IMR-90 (cell line): ENCODE measurements at places on chromosomes 2 and 18.

DNA sequence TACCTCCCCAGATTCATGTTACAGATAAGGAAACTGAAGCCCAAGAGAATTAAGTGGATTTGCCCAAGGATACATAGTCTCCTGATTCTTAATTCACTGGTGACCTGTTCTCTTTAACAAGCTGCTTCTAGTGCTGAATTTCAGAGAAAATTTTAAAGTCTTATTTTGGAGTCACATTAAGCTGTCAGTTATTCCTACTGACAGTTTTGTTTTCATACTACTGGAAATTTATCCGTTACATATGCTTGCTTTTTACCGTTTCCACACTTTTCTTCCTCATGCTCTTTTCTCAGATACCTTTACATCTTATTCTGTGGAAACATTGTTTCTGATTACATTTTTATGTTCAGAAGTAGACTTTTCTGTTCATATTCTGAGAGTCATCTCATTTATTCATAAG lies 1.3 kb downstream of the MOB4 start:
- no peak for DNase-seq

GRCh38 chr18:67280486-67281242 lies 235.9 kb downstream of the DSEL start:
- no peak for DNase-seq

DNA sequence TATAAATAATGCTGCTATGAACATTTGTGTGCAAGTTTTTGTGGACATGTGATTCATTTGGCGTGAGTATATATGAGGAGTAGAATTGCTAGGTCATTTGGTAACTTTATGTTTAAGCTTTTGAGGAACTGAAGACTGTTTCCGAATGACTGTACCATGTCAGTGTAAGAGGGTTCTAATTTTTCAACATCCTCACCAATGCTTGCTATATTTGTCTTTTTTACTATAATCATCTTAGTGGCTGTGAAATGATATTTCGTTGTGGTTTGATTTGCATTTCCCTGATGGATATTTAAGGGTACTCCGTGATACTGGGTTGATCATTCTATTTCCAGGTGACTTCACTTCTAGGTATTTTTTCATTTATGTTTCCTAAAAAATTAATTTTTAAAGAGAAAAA lies 241.1 kb downstream of the BCL2 start:
- no peak for DNase-seq

- DNase-seq: no peak
Measured at GRCh38 chr18:45164551-45164950, 450.7 kb upstream of the SLC14A2 start.

- peak; percentile 79 for DNase-seq
Measured at GRCh38 chr2:54949431-54949830, 100.8 kb downstream of the RTN4 start.

DNA sequence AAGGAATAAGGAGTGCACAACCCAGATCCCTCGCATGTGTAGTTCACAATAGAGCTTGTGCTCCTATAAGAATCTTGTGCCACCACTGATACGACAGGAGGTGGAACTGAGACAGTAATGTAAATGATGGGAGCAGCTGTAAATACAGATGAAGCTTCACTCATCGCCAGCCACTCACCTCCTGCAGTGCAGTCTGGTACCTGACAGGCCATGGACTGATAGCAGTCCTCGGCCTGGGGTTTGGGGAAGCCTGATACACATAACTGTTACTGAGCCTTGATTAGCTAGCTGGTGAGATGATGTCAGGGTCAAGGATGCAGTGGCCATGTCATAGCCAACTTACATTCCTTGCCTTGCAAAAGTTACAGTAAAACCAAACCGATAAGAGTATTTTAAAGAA lies 376.6 kb downstream of the NBAS start:
- no peak for DNase-seq

DNA sequence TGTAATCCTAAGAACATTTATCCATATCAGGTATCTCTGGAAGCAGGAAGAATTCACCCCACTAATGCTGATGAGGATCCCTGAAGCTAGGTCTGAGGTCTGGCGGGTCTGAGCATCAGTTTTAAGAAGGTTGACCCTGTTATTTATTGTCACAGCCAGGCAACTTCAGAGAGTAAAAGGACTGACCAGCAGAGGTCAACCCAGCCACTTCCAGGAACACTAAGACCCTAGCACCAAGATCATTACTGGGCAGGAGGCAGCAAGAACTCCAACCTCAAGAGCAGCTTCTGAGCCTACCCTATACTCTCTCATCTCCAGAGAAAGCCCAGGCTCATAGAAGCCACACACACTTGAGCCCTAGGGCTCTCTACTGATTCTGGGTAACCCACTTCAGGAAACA lies 901.4 kb downstream of the DCDC2C start:
- DNase-seq: no peak

GRCh38 chr2:236579746-236580315 lies 10.2 kb downstream of the ACKR3 start:
- DNase-seq: no peak

- peak; percentile 45 for DNase-seq
Measured at GRCh38 chr2:232502911-232503808, 15.5 kb upstream of the ECEL1 start.

GRCh38 chr18:80147037-80147417 lies 38.0 kb downstream of the ADNP2 start:
- no peak for DNase-seq

GRCh38 chr2:118061135-118061955 lies 26.9 kb upstream of the INSIG2 start:
- DNase-seq: peak; percentile 12

GRCh38 chr2:8517850-8518498 lies 163.9 kb upstream of the ID2 start:
- DNase-seq: no peak

DNA sequence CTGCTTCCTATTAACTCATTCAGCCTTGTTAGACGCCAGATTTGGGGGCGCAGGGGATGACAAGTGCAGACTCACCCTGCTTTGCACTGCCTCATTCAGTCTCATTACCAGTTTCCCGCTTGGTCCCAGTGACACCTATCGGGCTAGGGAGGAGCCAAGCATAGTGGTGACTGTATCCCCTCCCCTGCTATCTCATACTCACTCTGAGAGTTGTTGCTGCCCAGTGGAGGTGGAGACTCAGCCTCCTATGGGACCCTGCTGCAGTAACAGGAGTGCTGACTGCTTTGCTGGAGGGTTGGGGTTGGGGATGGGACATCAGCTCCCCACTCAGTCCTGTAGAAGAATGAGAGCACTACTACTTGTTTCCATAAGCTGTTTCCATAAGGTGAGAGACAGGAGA lies 21.3 kb upstream of the PIK3C3 start:
- DNase-seq: no peak

DNA sequence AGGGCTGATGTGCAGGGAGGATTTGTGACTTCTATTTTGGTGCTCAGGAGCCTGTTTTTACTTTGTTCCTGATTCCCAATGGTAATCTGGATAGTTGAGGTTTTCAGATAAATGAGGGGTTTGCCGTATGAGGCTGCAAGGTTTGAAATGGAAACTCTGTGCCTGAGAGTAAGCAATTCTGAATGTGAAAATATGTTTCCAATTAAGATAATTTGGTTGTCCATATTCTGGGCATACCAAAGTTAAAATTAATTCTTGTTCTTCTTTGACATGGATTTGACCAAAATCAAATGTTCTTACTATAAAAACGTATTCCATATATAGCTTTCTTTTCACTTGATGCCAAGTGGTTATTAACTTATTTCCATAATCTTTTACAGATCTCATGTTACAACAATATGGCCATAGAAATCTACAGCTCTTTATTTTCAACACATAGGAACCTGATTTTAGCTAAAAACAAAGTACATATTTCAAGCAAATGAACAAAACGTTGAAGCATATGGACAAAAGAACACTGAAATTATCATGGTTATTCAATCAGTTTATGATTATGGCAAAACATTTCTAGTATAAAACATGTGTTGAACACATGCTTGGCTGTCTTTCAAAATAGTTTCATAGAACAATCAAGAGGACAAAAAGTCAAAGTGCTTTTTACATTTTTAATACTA lies 63.4 kb upstream of the ARHGAP28 start:
- DNase-seq: no peak

- no peak for DNase-seq
Measured at GRCh38 chr18:76412010-76412817, 82.8 kb downstream of the ZNF516 start.

DNA sequence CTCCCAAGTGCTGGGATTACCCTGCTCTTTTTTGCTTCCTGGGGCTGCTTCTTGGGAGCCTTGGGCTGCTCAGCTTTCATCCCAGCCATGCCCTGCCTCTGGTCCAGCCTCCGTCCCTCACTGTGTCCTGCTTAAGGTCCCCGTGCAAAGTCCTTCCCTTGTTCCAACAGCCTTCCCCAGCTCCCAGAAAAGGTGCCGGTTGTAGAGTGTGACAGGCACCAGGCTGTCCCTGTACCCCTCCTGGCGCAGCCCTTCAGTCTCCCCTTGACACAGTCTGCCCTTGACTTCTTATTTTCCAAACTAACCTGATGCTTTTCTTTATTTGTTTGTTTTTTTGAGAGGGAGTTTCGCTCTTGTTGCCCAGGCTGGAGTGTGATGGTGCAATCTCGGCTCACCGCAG lies 20.1 kb upstream of the ALPI start:
- no peak for DNase-seq

- DNase-seq: no peak
Measured at GRCh38 chr2:176080540-176081375, 3.0 kb downstream of the EVX2 start.

GRCh38 chr2:217127744-217128143 lies 267.9 kb upstream of the TNP1 start:
- DNase-seq: peak; percentile 47

GRCh38 chr2:122883849-122884248 lies 1128.4 kb downstream of the TSN start:
- no peak for DNase-seq

- peak; percentile 96 for DNase-seq
Measured at GRCh38 chr2:172084645-172085459, 455 bp upstream of the DLX1 start.

- DNase-seq: no peak
Measured at GRCh38 chr2:88856409-88857135, 165.1 kb downstream of the RPIA start.

DNA sequence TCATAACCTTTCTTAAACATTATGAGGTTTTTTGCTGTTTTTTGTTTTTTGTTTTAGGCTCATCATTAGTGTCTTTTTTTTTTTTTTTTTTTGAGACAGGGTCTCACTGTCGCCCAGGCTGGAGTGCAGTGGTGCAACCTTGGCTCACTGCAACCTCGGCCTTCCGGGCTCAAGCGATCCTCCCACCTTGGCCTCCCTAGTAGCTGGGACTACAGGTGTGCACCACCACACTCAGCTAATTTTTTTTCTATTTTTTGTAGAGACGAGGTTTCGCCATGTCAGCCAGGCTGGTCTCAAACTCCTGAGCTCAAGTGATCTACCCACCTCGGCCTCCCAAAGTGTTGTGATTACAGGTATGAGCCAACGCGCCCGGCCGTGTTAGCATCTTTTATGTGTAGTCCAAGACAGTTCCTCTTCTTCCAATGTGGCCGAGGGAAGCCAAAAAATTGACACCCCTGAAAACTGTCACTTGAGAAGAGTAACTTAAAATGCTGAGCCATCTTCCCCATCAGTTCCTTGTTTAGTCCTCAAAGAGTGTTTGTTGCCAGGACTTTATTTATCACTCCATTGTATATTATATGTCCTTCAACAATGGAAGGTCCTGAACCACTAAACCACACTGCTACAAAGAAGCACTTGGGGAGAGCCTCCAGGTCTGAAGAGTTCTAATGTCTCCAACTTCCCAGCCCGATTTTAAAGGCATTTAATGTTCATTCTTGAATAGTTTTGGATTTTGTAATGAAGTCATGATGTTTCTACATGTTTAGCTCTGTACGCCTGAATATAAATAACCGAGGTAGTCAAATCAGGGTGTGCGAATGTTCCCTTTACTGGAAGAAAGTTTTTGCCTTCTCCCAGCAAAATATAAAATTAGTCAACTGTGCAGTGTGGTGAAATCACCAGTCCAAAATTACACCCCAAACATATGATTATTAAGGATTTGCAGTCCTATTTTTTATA lies 26.4 kb downstream of the ZNF516 start:
- DNase-seq: no peak

- no peak for DNase-seq
Measured at GRCh38 chr18:79819064-79819967, 21.6 kb downstream of the KCNG2 start.

DNA sequence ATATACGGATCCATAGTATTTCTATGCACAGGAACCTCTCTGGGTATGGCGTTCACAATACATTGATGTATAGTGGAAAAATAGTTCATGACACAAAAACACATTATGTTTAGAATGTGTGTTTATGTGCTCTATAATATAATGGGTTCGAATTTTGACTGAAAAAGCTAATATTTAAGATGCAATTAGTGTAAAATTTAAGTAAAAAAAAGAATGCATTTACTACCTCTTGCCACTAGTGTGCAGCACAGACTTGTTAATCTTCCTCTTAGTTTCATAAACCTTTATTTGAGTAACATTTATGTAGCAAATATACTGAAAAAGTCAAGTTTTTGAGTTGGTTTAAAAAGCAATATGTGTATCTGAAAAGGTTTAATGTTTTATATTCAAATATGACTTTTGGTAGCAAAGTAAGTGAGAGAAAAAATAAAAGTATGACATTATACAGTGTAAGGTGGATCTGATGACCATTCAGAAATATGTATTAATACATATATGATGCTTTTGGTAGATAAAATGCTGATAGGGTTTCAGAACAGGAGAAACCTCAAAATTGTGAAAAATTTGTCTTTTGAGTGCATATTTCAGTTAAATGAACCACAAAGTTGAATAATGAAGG lies 49.4 kb downstream of the CCDC102B start:
- peak; percentile 63 for DNase-seq

DNA sequence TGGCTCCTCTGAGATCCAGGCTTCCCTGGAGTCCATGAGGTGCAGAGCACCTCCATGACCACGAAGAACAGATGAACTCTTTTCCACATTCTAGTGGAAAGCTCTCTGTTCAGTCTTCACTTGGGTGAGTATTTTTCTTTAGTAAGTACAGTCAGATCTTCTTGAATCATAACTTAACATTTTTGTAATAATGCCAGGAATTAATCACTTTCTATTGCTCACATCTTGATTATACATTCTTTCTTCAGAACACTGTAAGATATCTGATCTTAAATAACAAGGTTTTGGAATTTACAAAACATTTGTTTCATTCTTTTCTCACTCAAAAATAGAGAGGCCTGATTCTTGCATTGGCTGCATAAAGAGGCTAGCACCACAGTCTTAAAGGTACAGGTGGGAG lies 45.4 kb upstream of the RND3 start:
- DNase-seq: peak; percentile 82

DNA sequence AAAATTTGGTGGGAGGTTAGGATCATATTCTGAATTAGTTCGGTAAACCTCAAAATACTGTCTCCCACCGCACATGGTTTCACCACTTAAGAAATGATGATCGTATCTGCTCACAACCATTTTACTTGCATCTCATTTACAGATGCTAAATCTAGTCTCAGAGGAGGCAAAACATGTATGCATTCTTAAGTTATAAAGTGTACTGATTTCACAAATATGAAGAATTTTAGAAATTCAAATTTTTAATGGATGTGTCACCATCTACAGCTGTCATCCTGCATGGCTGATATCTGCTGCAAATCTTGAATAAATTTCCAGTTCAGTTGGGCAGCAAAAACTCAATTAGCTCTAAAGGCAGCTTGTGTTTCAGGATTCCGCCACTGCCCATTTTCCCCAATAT lies 243.3 kb upstream of the KCNJ3 start:
- DNase-seq: no peak
